ENCODE measurements at places on chromosomes 5 and 9. TPM values are rescaled to one million over a fixed set of nuclear protein-coding genes. Genes with fewer than 3 reads are reported as not detected.
A peak's percentile ranks its signal among the peaks of the same experiment; 100 is the strongest.

The GALNT12 gene
- total RNA-seq: 2.5 TPM

The TUBB4B gene
- 237 TPM for total RNA-seq

The PRRT1B gene
- not detected for total RNA-seq

The RNF130 gene
- 12.5 TPM for total RNA-seq

The FOXD4 gene
- not detected for total RNA-seq

The GRXCR2 gene
- total RNA-seq: not detected

The PCDHB11 gene
- total RNA-seq: under 0.01 TPM

The C5orf58 gene
- not detected for total RNA-seq

DNA sequence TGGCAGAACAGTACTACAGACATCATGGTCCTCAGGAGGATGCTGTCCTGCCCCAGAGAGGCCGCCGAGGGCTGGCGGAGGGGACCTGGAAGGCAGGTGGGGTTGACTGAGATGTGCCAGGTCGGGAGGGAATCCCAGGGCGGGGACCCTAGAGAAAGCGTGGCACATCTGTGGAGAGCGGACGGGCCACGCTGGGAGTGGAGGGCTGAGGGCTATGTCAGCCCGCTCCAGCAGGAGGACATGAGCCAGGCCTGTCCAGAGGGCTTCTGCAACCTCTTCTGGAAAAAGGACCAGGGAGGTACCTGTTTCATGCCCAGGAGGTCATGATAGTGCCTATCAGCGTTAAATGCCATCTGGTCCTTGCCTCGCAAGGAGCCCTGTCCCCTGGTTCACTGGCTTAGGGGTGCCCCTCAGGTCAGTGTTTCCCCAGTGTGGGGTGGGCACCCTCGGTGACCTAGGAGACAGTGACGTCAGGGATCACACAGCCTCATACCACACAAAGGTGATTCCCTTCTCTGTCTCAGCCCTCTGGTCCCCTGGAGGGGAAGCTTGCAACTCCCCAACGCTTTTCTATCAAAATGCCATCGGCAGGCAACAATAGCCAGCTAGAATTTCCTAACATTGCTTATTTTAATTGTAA, 103.6 kb upstream of the IER5L start:
- H3K27me3 ChIP-seq: no peaks in the 10 kb centered on the region
- no peak overlapping the region for H3K4me3 ChIP-seq
- DNase-seq: no peak
- no peak overlapping the region for H3K27ac ChIP-seq

DNA sequence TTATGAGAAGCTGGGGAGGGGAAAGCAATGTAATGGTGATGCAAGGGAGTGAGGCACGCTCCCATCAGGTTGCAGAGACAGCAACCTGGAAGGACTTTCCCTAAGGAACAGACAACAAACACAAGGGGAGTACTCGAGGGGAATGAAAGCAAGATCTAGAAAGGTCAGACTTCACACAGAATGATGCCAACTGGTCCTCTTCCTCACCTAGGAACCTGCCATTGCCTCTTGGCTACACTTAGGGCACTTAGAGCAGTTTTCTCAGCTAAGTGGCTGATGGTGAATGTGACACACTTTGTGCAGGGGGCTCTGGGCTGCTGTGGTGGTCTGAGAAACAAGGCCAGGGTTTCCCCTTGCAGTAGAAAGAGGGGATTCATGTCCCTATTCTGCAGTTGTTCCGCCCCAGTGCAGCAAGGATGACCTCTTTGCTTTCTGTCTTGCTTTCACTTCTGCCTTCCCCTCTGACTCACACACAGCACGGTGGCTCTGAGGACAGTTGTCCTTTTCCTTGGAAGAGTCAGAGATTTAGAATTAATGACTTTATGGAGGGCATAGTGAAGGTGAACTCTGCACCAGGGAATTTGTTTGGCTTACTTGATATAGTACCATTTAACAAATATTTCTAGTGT, 394.0 kb upstream of the KLF4 start:
- no peaks in the 10 kb centered on the region for H3K27me3 ChIP-seq
- no peaks in the 10 kb centered on the region for H3K36me3 ChIP-seq
- no peak for DNase-seq
- H3K27ac ChIP-seq: no peak overlapping the region
- no peak overlapping the region for H3K4me3 ChIP-seq
- H3K4me1 ChIP-seq: peaks cover 5% of the 10 kb centered on the region

- H3K36me3 ChIP-seq: no peaks in the 10 kb centered on the region
- peaks cover 11% of the 10 kb centered on the region for H3K4me1 ChIP-seq
- no peaks in the 10 kb centered on the region for H3K27me3 ChIP-seq
- DNase-seq: peak; percentile 66
Observed at GRCh38 chr5:52743970-52744369, 43.7 kb upstream of the ITGA1 start.

GRCh38 chr5:142275496-142275895, 49.3 kb downstream of the SPRY4 start:
- no peaks in the 10 kb centered on the region for H3K36me3 ChIP-seq
- H3K4me1 ChIP-seq: peaks cover 2% of the 10 kb centered on the region
- no peak overlapping the region for H3K4me3 ChIP-seq
- H3K27ac ChIP-seq: no peak overlapping the region

DNA sequence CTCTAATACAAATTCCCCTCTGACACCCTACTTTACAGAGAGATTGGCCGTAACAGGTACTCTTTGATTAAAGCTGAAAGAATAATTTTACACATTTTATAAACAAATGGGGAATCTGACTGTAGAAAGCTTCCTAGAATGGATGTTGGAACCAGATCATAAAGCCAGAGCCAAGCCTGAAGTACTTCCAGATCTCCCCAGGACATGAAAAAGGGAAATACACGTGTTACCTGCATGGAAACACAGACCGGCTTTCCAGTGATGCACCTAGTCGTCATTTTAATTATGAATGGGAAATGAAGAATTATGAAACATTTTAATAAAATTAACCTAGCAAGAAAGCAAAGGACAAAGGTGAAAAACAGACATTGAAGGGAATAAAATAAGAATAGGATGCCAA, 66.5 kb downstream of the ERCC6L2 start:
- H3K36me3 ChIP-seq: peaks cover 13% of the 10 kb centered on the region
- no peak overlapping the region for H3K4me3 ChIP-seq
- no peaks in the 10 kb centered on the region for H3K27me3 ChIP-seq
- DNase-seq: no peak
- H3K27ac ChIP-seq: no peak overlapping the region

DNA sequence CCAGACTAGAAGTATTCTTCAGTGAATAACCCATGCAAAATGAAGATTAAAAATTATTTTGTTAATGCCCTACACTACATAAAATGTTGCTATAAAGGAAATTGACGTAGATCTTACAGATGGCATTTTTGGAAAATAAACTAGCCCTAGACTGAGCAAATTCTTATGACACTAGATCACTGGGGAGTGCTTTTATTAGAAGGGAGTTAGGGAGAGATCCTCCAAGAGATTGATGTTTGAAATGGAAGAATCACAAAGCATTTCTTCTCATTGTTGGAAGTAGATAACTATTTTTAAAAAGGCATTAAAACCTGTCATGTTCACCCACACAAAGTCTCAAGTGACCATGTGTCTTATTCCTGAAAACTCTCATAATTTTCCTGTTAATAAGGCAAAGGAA, 351.1 kb upstream of the TLE4 start:
- peak; percentile 75 for DNase-seq
- no peaks in the 10 kb centered on the region for H3K36me3 ChIP-seq
- H3K4me3 ChIP-seq: no peak overlapping the region

DNA sequence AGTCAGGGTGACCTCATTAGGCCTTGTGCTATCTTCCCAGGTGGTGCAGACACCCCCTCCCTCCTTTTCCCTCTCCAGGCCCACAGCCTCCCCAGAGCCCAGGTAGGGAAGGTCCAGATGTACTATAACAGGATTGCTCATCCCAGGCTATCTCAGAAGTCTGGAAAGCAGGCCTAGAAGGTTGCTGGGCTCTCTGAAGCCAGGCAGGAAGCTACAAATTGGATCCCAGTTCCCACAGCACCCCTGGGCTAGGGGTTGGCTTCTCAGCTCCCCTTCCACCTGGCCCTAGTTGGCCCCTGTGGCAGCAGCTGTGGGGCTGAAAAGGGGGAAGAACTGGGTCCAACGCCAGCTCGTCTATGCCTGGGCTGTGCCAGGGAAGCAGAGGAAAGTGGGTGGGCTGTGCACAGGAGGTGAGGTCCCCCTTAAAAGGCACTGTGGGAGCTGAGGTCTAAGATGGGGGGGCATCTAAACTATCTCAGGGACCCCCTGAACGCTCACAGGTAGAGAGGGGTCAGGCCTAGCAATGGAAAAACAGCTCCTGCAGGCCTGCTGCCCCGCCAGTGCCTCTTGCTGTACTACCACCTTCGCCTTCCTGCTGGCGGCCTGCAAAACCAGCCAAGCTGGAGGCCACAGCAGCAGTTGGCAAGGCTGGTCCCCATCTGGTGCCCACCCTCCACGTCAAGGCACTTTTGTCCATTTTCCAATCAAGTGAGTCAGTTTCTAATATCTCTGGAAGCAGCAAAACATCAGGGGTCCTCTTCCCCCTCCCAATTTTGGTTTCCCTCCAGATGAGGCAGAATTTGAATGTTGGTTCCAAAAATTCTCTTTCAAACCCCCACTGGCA, 13.3 kb upstream of the PSMD5 start:
- no peak for DNase-seq
- H3K27ac ChIP-seq: no peak overlapping the region
- H3K27me3 ChIP-seq: no peaks in the 10 kb centered on the region
- no peak overlapping the region for H3K4me3 ChIP-seq

DNA sequence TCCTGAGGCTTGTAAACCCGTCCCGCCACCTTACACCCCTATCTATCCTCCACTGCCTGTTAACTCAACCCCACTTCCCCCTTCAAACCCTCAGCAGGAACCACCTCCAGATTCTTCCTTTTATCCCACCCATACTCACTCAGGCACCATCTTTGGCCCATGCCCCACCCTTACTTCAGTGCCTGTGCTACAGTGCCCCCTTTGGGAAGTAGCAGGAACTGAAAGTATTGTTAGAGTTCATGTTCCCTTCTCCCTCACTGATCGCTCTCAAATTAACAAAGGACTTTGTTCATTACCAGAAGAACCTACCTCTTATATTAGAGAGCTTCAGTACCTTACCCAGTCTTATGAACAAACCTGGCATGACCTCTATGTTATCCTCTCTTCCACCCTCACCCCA, 92.2 kb upstream of the MOCS2 start:
- DNase-seq: no peak
- no peak overlapping the region for H3K4me3 ChIP-seq
- no peaks in the 10 kb centered on the region for H3K27me3 ChIP-seq
- no peaks in the 10 kb centered on the region for H3K4me1 ChIP-seq

GRCh38 chr5:14528926-14529325, 52.7 kb upstream of the OTULINL start:
- no peak for DNase-seq
- H3K4me1 ChIP-seq: no peaks in the 10 kb centered on the region
- H3K27me3 ChIP-seq: peaks cover 11% of the 10 kb centered on the region
- H3K27ac ChIP-seq: no peak overlapping the region
- H3K4me3 ChIP-seq: no peak overlapping the region

DNA sequence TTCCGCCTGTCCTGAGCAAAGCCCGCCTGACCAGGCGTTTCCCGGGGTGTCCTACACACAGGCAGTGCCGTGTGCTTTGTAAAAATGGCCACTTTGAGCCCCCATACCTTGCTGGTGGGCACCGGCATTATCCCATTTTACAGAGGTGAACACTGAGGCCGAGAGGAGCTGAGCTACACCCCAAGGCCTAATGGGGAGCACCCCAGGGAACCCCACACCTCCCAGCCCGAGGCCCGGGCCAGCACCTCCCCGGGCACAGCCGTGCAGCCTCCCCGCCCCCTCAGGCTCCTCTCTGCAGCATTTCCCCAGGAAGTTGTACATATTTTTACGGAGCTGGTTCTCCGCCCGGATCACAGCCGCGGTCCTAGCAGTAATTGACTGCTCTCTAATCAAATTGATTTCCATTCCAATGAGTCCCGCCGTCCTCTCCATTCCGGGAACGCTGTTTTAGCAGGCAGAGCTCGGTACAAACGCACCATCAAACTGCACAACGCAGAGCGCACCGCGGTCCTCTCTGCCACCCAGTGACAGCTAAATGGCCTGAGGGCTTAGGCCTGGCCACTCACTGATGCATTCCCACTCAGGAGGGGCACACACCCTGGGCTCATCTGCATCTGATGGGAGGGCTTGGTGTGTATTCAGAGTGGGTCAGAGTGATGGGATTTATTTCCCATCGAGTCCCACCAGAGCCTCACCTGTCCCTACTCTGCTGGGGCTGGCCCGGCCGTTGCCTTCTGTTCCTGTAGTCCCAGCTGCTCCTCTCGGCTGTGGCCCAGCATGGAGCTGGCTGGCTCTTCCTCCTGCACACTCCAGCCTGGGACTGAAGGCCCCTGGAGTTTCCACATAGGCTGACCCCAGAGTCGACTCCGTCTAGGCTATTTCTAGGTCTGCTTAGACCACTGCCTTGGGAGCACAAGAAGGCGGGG, 36.2 kb upstream of the UBAC1 start:
- H3K36me3 ChIP-seq: no peaks in the 10 kb centered on the region
- H3K4me1 ChIP-seq: peaks cover 14% of the 10 kb centered on the region
- no peak for DNase-seq
- H3K27ac ChIP-seq: no peak overlapping the region
- no peak overlapping the region for H3K4me3 ChIP-seq

- peak; percentile 36 for DNase-seq
- peak overlapping the region; percentile 89 for H3K27ac ChIP-seq
- H3K4me1 ChIP-seq: peaks cover 15% of the 10 kb centered on the region
- H3K36me3 ChIP-seq: no peaks in the 10 kb centered on the region
- no peak overlapping the region for H3K4me3 ChIP-seq
Observed at GRCh38 chr9:87109231-87109631, 161.9 kb upstream of the GAS1 start.

GRCh38 chr5:28548856-28549255, 1510.5 kb upstream of the CDH9 start:
- no peaks in the 10 kb centered on the region for H3K27me3 ChIP-seq
- no peak overlapping the region for H3K27ac ChIP-seq
- no peaks in the 10 kb centered on the region for H3K4me1 ChIP-seq
- no peak for DNase-seq

Measured in IMR-90 (cell line).